NCI-H2107 (cell line): ENCODE measurements at places on chromosomes 6 and 20.

GRCh38 chr6:1328129-1328800 lies 16.4 kb downstream of the FOXQ1 start:
- DNase-seq: no peak

DNA sequence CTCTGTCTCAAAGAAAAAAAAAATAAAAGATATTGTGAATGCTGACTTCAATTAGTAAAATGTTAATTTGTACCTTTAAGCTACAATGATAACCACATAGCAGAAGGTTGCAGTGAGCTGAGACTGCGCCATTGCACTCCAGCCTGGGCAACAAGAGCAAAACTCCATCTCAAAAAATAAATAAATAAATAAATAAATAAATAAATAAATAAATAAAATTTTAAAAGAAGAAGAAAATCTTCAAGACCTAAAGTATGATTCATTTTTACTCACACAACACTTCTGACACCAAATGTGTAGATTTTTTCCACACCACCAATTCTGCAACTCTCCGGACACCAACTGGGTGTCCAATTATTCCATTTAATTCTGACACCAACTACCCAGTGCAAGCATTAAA lies 28.8 kb upstream of the MBOAT1 start:
- no peak for DNase-seq

DNA sequence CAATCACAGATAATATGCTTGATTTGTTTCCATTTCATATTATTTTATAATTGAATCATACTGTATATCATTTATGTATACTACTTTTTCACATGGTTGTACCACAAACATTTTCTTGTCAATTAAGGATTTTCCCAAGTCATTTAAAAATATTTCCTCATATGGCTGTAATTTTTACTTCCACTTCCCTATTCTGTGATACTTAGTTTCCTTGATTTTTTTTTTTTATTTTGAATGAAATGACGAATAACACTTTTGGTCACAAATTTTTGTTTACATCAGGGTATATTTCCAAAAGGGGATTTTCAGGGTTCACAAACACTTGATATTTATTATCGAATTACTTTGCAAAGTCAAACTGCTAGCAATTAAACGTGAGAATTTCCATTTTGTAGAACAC lies 515.6 kb downstream of the KIF16B start:
- no peak for DNase-seq

GRCh38 chr6:14450133-14450504 lies 332.5 kb downstream of the CD83 start:
- no peak for DNase-seq

GRCh38 chr6:19880066-19880465 lies 42.9 kb downstream of the ID4 start:
- no peak for DNase-seq

DNA sequence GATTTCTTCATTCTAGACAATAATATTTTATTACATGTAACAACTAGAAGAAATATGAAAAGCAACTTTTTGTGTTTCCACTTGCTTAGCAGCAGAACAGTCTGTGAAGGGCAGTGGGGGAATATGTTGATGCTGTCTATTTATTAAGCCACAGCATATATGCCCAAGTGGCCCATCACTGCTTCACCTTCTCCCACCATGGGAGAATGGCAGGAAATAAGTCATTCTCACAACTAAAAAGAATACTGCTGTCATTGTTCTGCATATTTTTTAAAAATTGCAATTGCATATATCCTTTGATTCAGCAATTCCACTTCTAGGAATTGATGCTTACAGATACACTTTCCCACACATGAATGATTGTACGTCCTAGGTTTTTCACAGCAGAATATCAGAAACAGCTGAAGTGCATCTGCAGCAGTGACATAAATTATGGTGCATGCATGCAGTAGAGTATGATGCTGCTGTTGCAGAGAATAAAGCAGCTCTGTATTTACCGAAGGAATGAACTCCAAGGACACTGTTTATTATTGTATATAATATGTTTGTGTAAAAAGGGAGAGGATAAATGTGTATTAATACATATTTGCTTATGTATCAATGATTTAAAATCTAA lies 26.8 kb downstream of the KIF3B start:
- no peak for DNase-seq

DNA sequence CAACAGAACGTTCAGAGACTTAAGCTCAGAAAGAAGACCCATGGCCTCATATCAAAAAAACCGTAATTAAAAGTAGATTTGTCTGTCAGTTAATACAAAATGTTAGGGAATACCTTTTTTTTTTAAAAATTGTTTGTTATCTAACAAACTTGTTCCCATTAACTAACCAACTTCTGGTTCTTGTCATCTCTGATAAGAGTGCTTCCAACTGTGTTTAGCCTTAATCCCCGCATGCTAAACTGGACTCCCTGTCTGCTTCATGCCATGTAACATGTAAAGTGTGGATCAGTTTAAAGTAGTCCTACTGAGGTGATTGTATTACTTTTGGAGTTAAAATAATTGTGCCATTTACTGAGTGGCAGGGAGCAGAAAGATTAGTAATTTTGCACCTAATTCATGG lies 6.3 kb downstream of the JARID2 start:
- DNase-seq: no peak

GRCh38 chr6:77715588-77715987 lies 62.7 kb downstream of the MEI4 start:
- no peak for DNase-seq

- no peak for DNase-seq
Measured at GRCh38 chr6:150038202-150039062, 13.1 kb upstream of the RAET1L start.

DNA sequence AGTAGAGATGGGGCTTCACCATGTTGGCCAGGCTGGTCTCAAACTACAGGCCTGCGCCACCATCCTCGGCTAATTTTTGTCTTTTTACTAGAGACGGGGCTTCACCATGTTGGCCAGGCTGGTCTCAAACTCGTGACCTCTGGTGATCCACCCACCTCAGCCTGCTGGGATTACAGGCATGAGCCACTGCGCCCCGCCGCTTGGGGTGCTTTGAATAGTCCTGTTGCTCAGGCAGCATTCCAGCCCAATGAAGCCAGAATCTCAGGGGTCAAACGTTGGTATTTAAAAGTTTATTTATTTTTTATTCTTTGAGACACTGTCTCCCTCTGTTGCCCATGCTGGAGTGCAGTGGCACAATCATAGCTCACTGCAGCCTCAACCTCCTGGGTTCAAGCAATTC lies 11.3 kb downstream of the MOCS3 start:
- no peak for DNase-seq

- DNase-seq: no peak
Measured at GRCh38 chr20:57219071-57219677, 47.3 kb downstream of the BMP7 start.

- DNase-seq: no peak
Measured at GRCh38 chr6:153150371-153150751, 19.3 kb upstream of the RGS17 start.

GRCh38 chr6:71727632-71728294 lies 158.6 kb upstream of the RIMS1 start:
- no peak for DNase-seq

DNA sequence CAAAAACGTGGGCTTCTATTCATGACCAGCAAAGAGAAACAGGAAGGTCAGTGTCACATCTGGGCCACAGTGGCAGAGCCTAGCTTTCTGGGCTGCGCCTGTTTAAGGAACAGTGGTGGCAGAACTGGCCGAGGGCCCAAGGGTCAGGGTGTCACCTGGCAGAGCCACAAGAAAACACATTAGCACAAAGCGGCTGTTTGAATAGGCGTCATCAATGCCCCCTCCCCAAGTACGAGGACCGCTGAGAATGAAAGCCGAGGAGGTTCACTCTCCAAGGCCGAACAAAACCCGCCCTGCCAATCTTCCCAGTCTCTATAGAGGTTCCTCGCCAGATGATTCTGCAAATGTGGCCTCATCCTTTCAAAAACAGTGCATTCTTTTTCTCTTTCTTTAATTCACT lies 125.2 kb upstream of the TRAF3IP2 start:
- no peak for DNase-seq

GRCh38 chr6:43977404-43978111 lies 149.7 kb downstream of the MRPL14 start:
- no peak for DNase-seq

GRCh38 chr6:148309301-148309700 lies 33.3 kb upstream of the SASH1 start:
- no peak for DNase-seq

GRCh38 chr6:102085257-102085656 lies 691.7 kb downstream of the GRIK2 start:
- DNase-seq: no peak

DNA sequence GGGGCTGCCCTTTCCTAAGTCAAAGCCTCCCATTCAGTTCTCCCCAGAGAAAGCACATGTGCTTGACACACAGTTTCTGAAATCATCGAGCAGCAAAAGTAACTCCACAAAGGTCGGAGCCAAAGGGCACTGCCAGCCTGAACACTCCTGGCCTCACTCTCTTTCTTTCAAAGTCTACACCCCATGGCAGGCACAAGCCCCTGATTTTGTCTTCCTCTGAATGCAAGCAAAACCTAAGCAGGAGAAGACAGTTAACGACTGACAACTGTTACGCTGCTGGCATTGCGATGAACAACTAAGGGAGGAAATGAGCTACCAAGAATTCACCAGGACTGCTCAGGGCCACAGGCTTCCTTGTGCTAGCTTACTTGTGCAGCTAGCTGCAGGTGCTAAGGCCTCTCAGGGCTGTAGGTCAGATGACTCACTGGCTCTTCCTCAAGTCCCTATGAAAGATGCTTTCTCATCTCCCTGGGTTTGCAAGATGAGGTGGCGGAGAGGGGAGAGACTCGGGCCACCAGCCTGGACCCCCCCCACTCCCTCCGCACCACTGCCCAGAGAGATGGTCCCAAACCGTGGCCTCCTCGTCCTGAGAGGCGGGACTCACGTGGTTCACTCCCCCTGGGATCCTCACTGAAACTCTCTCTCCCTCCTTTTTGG lies 208.2 kb downstream of the DLL1 start:
- DNase-seq: no peak

DNA sequence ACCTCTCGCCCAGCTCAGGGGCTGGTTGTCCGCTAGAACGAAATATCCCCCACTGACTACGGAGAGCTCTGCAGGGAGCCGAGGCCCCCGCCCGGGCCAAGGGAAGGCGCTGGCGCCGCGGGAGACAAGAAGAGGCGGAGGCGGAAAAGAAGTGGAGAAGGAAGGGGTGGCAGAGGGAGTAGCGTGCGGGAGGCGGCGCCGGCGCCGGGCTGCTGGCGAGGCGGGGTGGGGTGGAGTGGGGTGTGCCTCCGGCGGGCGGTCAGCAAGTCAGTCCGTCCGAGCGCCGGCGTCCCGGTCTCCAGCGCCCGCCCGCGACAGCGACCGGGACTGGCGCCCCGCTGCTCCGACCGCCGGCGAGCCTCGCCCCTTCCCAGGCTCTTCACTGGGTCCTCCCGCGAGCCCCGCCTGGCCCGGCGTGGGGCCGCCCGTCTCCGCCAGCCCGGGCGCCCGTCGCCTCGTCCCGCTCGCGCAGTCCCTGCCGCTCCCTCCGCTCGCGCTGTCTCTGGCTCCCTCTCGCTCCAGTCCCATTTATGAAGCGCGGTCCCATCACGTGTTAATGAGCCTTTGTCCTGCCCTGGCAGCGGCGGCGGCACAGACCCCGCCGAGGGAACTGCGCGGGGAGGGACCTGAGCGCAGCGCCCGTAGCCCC lies at the start of gene CNR1:
CNR1 (minus strand) TSS at position 504 of the 649 bp plus-strand sequence. CDS start 21,073 bp downstream, outside the sequence.
- peak; percentile 36 for DNase-seq

GRCh38 chr20:61404303-61404702 lies 152.2 kb downstream of the CDH4 start:
- DNase-seq: no peak

- DNase-seq: no peak
Measured at GRCh38 chr6:24959319-24959718, 23.6 kb upstream of the RIPOR2 start.

- DNase-seq: no peak
Measured at GRCh38 chr6:7147051-7147671, 39.4 kb downstream of the RREB1 start.

DNA sequence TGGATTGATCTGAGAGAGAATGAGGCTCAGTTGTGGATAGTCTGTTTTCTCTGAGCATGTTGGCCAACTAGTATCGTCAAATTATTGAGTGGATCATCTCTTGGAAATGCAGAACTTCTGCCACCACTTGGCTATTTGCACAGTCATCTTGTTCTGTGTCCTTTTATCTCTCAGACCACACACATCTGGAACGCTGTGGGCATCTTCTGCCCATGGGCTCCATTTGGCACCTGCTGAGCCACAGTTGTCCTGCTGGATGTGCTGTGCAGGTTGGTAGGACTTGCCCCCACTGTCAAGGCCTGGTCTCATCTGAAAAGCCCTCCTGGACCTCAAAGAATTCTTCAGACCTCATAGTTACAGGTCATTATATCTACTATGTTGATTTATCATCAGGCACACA lies 16.7 kb upstream of the C20orf144 start:
- DNase-seq: no peak

GRCh38 chr20:60258255-60258863 lies 300.1 kb downstream of the CDH26 start:
- DNase-seq: no peak

DNA sequence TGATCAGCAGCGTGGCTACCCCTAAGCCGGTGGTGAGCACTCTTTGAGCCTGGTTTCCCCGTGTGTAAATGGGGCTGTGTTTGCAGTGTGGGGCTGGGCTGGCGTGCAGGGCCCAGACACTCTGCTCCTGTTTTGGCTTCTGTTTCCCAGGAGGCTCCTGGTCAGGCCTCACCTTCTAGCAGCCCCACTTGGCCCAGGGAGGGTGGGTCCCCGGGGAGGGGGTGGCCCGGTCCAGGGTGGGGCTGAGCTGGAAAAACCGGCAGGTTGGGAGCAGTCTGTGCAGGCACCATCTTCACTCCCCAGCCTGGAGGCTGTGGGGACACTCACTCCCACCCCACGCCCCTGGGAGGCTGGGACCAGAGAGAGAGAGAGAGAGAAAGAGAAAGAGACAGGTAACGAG lies 25.3 kb downstream of the CEBPB start:
- no peak for DNase-seq
